ENCODE measurements at places on chromosomes 2 and 18. TPM values are rescaled to one million over a fixed set of nuclear protein-coding genes. Genes with fewer than 3 reads are reported as not detected.

GRCh38 chr2:210839034-210839433 lies 282.6 kb downstream of the CPS1 start:
- no peaks in the 10 kb centered on the region for H3K27me3 ChIP-seq
- no peak for DNase-seq
- H3K4me1 ChIP-seq = no peaks in the 10 kb centered on the region
- H3K4me3 ChIP-seq = no peak overlapping the region
- no peak overlapping the region for H3K27ac ChIP-seq
- H3K36me3 ChIP-seq = no peaks in the 10 kb centered on the region

GRCh38 chr2:114729026-114729425 lies 286.6 kb downstream of the DPP10 start:
- H3K27ac ChIP-seq = no peak overlapping the region
- H3K4me3 ChIP-seq = no peak overlapping the region
- DNase-seq = no peak

NIF3L1 gene
- total RNA-seq = 37.1 TPM

SKOR2 gene
- not detected for total RNA-seq

DNA sequence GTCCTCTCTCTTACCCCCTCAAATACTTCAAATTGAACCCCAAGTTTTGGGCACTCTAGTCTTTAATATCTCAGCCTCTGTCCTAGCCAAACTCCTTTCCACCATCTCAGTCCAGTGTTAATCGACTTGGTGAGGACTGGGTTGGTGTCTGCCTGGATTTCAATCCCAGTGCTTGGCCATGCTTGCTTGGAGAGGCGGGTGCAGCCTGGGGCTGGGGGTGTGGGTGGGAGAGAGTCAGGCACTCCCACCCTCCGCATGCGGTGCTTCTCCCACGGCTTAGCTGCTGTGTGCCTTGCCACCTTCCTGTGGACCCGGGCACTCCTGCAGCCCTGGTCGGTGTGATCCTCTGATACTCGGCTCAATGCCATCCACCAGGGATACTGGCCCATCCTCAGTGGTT lies 220.8 kb upstream of the HDAC4 start:
- peaks cover 5% of the 10 kb centered on the region for H3K27me3 ChIP-seq
- no peak for DNase-seq
- peaks cover 28% of the 10 kb centered on the region for H3K4me1 ChIP-seq
- no peak overlapping the region for H3K4me3 ChIP-seq
- H3K27ac ChIP-seq = peak overlapping the region; percentile 19

DNA sequence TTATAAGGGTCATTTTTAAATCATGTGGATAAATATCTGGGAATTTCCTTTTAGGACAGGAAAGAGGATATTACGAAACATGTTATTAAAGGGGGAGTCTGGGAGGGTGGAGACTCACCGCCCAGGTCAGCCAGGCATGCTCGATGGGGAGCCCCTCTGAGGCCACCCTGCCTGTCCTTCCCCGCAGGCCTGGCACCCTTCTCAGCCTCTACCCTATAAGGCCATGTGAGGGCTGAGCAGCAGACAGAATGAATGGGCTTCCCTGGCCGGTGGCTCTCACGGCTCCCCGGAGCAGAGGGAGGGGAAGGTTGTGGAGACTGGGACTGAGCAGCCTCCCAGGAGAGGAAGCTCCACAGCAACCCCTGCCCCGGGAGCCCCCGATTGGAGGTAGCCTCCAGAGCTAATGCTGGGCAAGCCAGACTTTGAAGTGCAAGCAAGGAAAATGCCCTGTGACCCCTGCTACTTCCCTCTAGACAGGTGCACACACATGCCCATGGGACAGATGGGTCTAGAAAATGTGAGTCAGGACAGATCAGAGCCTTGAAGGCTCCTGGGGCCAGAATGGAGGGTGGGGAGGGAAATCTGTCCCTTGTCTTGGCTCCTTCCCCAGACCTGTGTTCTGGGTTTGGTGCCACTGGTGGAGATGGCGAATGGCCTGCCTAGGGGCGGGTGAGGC lies 13.2 kb upstream of the ARMC9 start:
- H3K4me3 ChIP-seq = no peak overlapping the region
- peaks cover 6% of the 10 kb centered on the region for H3K27me3 ChIP-seq
- H3K27ac ChIP-seq = no peak overlapping the region
- H3K36me3 ChIP-seq = no peaks in the 10 kb centered on the region

DNA sequence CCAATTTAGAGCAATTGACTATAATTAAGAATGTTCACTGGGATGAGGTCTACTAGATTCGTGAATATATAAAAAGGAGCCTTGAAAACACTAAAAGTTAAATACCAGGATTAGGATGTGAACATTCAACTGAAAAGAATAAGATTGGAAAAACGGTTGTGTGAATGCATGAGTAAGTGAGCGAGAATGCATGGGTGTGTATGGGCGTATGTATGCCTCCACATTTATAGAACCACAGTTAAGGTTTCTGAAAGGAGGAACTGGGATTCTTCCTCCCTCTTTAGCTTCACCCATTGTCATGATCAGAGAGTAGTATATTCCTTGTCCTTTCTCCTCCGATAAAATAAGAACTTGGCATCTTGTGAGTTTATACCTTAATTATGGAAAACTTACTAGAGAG lies 151.1 kb upstream of the UBE2E3 start:
- H3K36me3 ChIP-seq = no peaks in the 10 kb centered on the region
- no peaks in the 10 kb centered on the region for H3K27me3 ChIP-seq
- no peak overlapping the region for H3K27ac ChIP-seq
- H3K4me3 ChIP-seq = no peak overlapping the region

CRYGC gene
- not detected for total RNA-seq

DNA sequence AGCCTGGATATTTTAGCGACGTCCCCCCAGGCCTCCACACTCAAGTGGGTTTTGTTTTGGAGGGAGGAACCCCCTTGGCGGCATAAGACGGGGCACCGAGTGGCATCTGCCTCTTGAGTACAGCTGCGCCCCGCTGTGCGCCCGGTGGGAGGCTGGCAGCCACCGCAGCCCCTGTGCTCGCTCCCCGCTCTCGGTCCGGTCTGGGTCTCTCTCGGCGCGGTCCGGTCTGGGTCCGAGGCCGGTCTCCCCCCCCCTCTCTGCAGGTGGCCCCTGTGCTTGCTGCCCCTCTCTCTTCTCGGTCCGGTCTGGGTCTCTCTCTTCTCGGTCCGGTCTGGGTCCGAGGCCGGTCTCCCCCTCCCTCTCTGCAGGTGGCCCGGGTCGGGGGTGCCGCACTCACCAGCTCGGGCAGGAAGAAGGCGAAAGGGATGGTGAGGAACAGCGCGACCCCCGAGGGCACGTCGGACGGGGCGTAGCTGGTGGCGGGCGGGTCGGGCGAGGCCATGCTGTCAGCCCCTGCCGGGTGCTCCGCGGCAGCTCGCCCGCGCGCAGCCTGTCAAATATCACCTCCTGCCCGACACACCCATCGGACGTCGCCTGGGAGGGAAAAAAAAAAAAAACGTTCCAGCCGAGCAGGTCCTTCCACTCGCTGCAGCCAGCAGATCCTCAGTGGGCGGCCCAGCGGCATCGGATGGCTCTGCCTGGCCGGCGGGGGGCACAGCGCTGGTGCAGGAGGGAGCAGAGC lies at the start of gene MALL:
TSS of gene MALL (minus strand) at position 532 of the 742 bp plus-strand sequence. CDS start at position 502, 30 bp downstream.
- H3K4me3 ChIP-seq = no peak within 1 kb of the TSS
- DNase-seq = no peak
- H3K27me3 ChIP-seq = peaks cover 73% of the 10 kb centered on the region
- H3K4me1 ChIP-seq = peaks cover 29% of the 10 kb centered on the region
- H3K36me3 ChIP-seq = no peaks in the 10 kb centered on the region

- H3K27me3 ChIP-seq = peaks cover 33% of the 10 kb centered on the region
- no peaks in the 10 kb centered on the region for H3K4me1 ChIP-seq
- H3K27ac ChIP-seq = no peak within 1 kb of the TSS
- H3K36me3 ChIP-seq = no peaks in the 10 kb centered on the region
- DNase-seq = no peak
Observed at GRCh38 chr2:201806442-201807170, at the start of gene CDK15. Gene CDK15 (plus strand): TSS chr2:201806537. CDS start chr2:201806665, 128 bp downstream.
